ENCODE measurements at places on chromosomes 6 and 20.

DNA sequence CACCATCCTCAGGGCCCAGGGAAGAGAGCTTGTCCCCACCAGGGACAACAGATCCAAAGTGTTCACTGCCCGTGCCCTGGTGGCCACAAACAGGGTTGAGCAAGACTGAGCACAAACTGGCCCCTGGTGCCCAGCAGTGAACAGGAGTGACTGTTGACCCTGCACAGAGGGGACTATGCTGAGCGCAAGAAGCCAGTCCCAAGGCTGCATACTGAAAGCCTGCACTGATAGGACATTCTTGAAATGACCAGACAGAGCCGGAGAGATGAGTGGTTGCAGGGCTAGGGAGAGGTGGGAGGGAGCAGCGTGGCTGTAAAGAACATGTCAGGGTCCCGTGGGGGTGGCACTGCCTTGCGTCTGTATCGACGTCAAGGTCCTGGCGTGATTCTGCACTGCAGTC, 2.9 kb upstream of the FNDC11 start:
- no peak for DNase-seq

- DNase-seq = no peak
Observed at GRCh38 chr6:124310139-124310538, 506.5 kb downstream of the NKAIN2 start.

DNA sequence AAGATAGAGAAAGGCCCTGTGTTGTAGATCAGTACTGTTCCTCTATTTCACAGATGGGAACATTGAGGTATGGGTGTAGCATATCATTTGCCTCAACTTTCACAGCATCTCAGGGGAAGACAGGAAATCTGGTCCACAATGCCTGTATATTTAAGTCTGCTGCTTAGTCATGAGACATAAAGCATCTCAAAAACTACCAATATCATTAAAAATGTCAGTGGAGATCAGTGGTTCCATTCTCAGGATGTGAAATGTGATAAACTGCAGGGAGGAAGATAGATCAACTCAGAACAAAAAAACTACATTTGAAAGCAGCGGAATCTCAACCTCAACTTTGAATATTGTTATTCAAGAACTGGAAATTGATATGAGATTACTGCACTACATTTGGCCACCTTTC, 192.9 kb upstream of the PREP start:
- DNase-seq = no peak

- DNase-seq = peak; percentile 66
Observed at GRCh38 chr6:87473419-87473903, 687 bp downstream of the SLC35A1 start.

DNA sequence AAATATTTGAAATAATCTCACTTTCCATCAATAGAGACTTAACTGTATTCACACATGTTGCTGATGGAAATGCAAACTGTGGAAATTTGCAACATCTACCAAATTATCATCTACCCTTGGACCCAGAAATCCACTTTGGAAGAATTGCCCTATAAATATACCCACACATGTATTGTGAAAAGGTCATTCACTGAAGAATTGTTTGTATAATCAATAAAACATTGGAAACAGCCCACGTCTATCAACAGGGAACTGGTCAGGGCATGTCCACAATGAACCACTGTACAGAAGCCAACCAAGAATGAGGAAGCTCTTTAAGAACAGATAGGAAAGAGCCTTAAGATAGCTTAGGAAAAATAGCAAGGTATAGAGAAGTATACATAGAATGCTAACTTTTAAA, 36.2 kb downstream of the PXDC1 start:
- DNase-seq = no peak

GRCh38 chr6:107657755-107658461, 166.2 kb downstream of the SCML4 start:
- DNase-seq = no peak

DNA sequence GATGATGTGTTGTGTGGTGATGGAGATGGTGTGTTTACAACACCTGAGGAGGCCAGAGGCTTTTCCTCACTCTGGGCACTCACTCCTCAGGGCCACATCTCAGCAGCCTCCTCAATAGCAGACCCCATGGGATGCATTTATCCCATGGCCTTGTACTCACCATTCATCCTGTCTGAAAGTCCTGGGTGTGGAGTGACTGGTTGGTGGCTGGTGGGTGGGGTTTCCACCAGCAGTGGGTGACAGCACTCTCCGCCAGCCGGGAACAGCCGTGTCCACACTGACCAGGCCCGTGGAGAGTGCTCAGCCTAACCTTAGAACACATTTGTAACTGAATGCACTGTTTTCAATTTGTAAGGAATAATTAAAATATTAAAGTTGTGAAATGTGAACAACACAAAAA, 163.4 kb upstream of the AFDN start:
- no peak for DNase-seq

Data from RKO (cell line).